Esophagus squamous epithelium (tissue), 5 donors: ENCODE measurements at places on chromosomes 7 and 10.

DNA sequence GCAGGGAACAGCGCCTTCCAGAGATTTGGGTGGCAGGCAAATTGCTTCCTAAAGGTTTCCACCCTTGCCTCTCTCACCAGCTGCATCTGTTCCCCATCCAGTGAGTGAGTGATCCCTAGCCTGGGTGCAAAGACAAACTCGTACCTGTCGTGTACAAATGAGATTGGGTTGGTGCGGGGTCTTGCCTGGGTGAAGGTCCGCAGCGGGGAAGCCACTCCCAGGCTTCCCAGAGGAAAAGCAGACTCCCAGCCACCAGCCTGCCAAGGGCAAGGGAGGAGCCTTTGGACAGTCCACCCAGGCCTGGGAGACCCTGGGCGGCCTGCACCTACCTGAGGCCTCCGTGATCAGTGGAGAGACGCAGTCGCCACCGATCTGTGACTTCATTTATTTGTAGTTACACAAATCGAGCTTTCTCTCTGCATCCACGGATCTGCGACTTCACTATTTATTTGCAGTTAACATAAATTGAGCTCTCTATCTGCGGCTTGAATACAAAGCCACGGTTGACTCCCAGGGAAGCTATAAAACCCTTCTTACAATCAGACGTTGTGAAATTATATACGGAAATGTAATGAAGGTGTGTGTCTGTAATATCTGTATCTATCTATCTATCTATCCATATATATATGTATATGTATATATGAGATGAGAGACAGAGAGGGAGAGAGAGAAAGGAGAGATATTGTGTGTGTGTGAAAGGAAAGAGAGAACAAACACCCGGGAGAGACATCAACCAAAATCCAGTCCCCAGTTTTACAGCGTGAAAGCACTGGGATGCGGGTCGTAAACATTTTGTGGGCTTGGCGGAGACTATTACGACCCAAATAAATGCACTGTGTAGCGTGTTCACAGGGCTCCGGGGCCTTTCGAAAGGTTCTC, 3.0 kb upstream of the HOXA7 start:
- no peak for DNase-seq

DNA sequence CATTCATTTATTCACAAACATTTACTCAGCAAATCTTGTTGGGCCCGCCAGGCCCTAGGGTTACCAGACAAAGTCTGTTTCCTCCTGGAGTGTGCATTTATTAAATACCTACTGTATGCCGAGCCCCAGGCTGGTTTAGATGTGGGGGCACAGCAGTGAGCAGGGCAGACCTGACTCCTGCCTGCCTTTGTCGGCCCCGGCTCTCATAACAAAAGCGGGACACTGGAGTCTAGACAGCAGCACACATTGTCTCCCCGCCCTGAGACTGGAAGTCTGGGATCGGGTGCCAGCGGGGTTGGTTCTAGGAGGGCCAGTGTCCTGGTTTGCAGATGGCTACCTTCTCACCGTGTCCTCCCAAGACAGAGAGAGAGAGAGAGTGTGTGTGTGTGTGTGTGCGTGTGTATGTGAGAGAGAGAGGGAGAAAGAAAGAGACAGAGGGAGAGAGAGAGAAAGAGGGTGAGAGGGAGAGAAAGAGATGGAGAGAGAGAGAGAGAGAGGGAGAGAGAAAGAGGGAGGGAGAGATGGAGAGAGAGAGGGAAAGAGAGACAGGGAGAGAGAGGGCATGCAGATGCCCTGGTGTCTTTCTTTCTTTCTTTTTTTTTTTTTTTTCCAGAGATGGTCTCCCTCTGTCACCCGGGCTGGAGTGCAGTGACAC, 25.9 kb downstream of the ELFN1 start:
- no peak for DNase-seq

DNA sequence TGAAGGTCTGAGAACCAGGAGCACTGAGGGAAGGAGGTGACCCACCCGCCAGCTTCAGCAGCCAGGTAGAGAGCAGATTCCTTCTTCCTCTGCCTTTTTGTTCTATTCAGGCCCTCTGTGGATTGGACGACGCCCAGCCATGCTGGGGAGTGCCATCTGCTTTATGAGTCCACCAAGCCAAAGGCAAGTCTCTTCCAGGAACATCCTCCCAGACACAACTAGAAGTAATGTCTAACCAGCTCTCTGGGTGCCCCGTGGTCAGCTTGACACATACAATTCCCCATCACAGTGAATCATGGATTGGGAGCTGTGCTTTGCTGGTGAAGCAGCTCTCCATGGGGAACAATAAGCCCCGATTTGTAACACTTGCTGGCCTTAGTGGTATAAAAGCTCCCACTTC, 125.2 kb downstream of the CCDC3 start:
- no peak for DNase-seq

- DNase-seq, result no peak
Measured at GRCh38 chr7:116317907-116318306, 107.6 kb downstream of the TES start.

- DNase-seq, result no peak
Measured at GRCh38 chr7:47444376-47445098, 137.4 kb downstream of the TNS3 start.

GRCh38 chr7:148241700-148242293, 348.8 kb upstream of the C7orf33 start:
- DNase-seq, result no peak

DNA sequence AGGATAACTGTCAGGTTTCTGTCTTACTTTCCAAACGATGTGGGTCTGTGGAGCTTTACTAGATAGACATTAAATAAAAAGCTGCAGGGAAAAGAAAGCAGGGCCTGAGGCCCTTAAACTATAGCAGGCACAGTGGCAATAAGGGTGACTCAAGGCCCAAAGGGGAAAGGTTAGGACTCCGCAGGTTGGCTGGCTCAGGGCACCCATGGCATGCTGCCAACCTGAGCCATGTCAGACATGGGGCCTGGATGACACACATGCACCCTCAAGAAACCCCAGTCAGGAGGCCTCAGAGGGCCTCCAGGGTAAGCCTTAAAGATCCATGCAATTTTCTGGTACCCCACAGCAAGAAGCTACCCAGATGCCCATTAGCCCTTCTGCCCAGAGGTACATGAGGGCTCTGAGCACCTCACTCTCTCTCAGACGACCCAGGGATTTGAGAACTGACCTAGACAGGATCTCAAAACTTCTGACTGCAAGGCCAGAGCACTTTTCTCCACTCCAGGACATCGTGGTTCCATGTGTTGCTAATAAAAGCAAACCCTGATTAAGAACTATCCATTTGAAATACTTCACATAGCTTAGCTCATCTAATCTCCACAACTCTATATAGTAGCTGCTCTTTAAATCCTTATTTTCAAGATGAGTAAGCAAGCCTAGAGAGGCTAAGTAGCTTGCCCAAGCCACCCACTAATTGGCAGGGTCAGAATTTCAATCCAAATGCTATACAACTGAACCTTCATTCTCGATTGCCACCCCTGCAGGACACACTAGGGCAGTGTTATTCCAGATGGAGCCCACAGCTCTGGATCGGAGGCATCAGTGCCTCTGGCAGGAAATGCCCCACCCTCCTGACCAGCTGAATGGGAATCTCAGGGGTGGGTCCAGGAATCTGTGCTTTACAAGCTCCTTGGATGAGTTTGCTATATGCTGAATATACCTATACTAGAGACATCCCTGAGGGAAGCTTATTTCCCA, 132.5 kb upstream of the EFCAB10 start:
- DNase-seq, result no peak

- DNase-seq, result no peak
Measured at GRCh38 chr7:30475580-30475979, 3.0 kb downstream of the NOD1 start.

- no peak for DNase-seq
Measured at GRCh38 chr7:112982441-112983063, 104.1 kb downstream of the GPR85 start.

GRCh38 chr10:129035052-129035827, 431.8 kb upstream of the MGMT start:
- DNase-seq, result no peak

- no peak for DNase-seq
Measured at GRCh38 chr10:26696786-26697162, 727 bp upstream of the PDSS1 start.

GRCh38 chr10:126898460-126898859, 6.8 kb upstream of the DOCK1 start:
- DNase-seq, result no peak

- no peak for DNase-seq
Measured at GRCh38 chr10:92972066-92972870, 88.3 kb upstream of the CYP26C1 start.

GRCh38 chr7:152370297-152370696, 65.5 kb downstream of the KMT2C start:
- DNase-seq, result no peak

- DNase-seq, result peak; percentile 50
Measured at GRCh38 chr10:87095236-87095945, 385 bp downstream of the SHLD2 start.

- no peak for DNase-seq
Measured at GRCh38 chr7:150992833-150993302, 2.1 kb downstream of the NOS3 start.

DNA sequence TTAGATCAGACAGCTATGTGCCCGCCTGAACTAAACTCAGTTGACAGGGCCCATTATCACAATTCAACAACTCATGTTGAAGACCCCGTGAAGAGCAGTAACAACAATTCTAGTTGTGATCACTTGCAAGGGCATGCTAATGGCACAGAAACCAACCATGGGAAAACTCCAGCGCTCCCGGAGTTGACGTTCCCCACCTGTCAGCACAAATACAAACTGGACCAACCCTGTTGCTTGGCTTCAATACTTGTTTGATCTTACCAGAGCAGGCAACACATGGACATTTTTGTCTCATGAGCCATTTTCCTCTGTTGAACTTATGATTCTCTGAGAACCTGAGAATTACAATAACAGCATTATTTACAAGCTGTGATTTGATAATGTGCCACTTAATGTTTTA, 119.0 kb upstream of the LANCL2 start:
- no peak for DNase-seq

GRCh38 chr7:23205577-23205908, 23.7 kb downstream of the NUP42 start:
- DNase-seq, result no peak

DNA sequence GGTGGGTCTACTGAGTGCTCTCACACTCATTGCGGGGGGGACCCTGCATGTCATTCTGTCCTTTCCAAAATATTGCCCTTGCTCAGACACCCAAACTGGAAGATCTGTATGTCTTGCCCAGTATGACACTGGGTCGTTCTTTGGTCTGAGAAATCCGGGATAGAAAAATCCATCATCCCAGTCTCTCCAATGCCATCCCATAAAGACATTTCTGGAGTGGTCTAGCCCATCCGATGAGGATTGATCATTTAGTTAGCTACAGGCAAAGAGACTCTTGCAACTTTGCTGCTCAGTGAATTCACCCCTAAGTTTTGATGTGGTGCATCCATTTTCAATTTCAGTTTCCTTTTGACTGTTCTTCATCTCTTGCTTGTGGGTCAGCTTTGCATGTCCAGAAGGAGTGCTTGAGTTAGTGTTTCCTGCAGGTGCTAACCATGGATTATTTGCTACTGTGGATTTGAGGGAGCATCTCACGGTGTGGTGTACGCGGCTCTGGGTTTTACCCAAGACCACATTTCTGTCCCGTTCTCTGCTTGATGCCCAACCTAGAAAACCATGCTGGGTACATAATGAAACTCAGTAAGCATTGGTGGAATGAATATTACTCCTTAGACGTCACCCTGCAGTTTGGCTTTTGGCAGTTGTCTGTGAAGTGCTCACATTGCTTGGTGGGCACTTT, 247.0 kb upstream of the MKI67 start:
- no peak for DNase-seq

GRCh38 chr7:70268179-70268578, 669.9 kb downstream of the AUTS2 start:
- DNase-seq, result no peak

- DNase-seq, result no peak
Measured at GRCh38 chr10:48452879-48453412, 146.5 kb downstream of the MAPK8 start.

DNA sequence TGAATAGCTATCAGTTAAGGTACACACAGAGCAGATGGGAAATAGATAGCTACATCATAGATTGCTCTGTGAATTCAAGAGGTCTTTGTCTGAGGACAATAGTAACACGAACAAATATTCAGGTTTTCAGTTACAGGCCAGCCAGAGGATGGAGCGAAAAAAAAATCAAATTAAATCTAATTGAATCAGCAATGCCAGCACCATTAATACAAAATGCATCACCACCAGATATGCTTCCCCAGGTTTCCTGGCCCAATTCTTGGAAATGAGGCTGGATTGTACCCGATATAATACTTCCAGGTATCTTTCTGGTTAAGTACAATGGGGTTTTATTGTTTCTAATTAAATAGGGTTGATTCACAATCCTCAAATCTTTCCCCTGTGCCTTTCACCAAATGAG, 975.8 kb upstream of the AUTS2 start:
- DNase-seq, result no peak

DNA sequence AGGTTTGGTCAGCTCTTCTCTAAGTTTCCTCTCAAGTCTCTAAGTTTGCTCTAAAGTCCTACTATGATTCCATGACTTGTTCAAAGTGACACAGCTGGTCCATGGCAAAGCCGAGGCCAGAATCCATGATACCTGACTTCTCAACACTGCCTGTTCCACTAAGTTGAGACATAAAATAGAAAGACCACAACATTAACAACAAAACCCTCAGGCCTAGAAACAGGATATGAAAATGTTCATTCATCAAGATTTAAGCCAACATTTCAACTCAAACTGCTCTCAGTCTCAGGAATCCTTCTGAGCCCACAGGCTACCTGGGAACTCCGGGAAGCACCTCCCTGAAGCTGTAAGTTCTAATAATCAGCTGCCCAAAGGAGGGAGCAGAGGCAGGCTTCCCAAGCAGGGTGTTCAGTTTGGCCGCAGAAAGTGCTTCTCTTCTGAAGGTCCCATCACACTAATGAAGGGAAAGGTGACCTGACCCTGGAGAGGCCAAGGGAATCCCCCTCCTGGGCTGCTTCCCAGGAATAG, 62.9 kb downstream of the STK17A start:
- no peak for DNase-seq

- DNase-seq, result no peak
Measured at GRCh38 chr7:3358991-3359390, 57.9 kb downstream of the SDK1 start.

DNA sequence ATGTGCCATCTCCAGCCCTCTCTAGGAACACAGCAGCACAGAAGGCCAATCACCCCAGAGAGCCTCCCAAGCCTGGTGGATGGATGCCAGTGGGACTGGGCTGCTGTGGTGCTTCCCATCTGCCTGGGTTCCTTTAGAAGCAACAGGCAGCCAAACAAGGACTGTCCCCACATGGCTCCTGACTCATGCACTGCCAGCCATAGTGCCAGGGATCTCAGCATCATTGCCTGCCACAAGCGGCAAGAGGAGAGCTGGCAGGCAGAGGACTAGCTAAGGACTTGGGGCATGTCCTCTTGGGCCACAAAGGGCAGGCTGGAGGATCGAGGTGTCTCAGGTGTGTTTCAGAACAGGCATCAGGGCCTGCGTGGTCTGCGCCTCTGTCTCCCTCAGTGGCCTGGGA, 23.4 kb upstream of the FIGNL1 start:
- no peak for DNase-seq
